ENCODE measurements at places on chromosomes 4 and X. TPM values are rescaled to one million over a fixed set of nuclear protein-coding genes. Genes with fewer than 3 reads are reported as not detected.

Gene IL15
- 5.9 TPM for total RNA-seq

Gene TCEAL1
- 10.9 TPM for total RNA-seq

Gene MGAT4D
- total RNA-seq = not detected

GRCh38 chr4:139665690-139666529 lies at the start of gene MGST2:
TSS of gene MGST2 (plus strand) at chr4:139665819. CDS start at chr4:139666020, 201 bp downstream.
- peak; percentile 11 for DNase-seq
- no peaks in the 10 kb centered on the region for H3K27me3 ChIP-seq
- H3K27ac ChIP-seq = peak within 1 kb of the TSS; percentile 89
- H3K36me3 ChIP-seq = no peaks in the 10 kb centered on the region
- H3K4me1 ChIP-seq = peaks cover 37% of the 10 kb centered on the region

- DNase-seq = no peak
- H3K27ac ChIP-seq = no peak overlapping the region
- no peaks in the 10 kb centered on the region for H3K27me3 ChIP-seq
- H3K4me3 ChIP-seq = no peak overlapping the region
These were observed 42.9 kb downstream of the F8 start for GRCh38 chrX:154979629-154980028.

GRCh38 chr4:152815078-152815477 lies 35.3 kb downstream of the ARFIP1 start:
- no peaks in the 10 kb centered on the region for H3K27me3 ChIP-seq
- no peak overlapping the region for H3K4me3 ChIP-seq
- no peaks in the 10 kb centered on the region for H3K36me3 ChIP-seq
- no peak for DNase-seq
- H3K27ac ChIP-seq = no peak overlapping the region
- H3K4me1 ChIP-seq = no peaks in the 10 kb centered on the region

- H3K27me3 ChIP-seq = no peaks in the 10 kb centered on the region
- no peak overlapping the region for H3K4me3 ChIP-seq
- no peak overlapping the region for H3K27ac ChIP-seq
- H3K4me1 ChIP-seq = no peaks in the 10 kb centered on the region
- no peak for DNase-seq
- no peaks in the 10 kb centered on the region for H3K36me3 ChIP-seq
These were observed 182.5 kb upstream of the NPY2R start for GRCh38 chr4:155025762-155026457.

DNA sequence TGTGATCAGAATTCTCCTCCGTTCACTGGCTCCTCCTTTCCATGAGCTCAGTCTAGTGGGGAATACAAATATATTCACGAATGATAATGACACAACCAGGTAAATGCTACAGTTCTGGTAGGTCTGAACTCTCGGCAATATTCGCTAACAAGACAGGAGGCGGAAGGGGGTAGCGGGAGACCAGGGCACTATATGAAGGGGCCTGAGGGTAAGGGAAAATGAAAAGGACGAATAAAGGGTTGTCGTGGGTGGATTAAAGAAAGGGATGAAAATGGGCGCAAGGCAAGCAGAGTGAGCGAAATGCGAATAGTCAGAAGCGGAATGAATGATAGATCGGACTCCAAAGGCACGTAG lies 743 bp downstream of the NKAP start:
- H3K4me3 ChIP-seq = peak overlapping the region; percentile 80
- no peak for DNase-seq
- H3K36me3 ChIP-seq = peaks cover 4% of the 10 kb centered on the region
- peaks cover 8% of the 10 kb centered on the region for H3K4me1 ChIP-seq
- H3K27me3 ChIP-seq = no peaks in the 10 kb centered on the region

GRCh38 chr4:41512136-41512535 lies 25.8 kb upstream of the LIMCH1 start:
- H3K4me1 ChIP-seq = no peaks in the 10 kb centered on the region
- DNase-seq = no peak
- H3K27ac ChIP-seq = no peak overlapping the region
- H3K36me3 ChIP-seq = no peaks in the 10 kb centered on the region
- no peak overlapping the region for H3K4me3 ChIP-seq

GRCh38 chr4:94345969-94346368 lies 3.3 kb upstream of the HPGDS start:
- H3K27ac ChIP-seq = no peak overlapping the region
- no peak overlapping the region for H3K4me3 ChIP-seq
- no peaks in the 10 kb centered on the region for H3K27me3 ChIP-seq
- H3K36me3 ChIP-seq = no peaks in the 10 kb centered on the region

GRCh38 chrX:8721536-8721935 lies 10.4 kb downstream of the ANOS1 start:
- no peaks in the 10 kb centered on the region for H3K27me3 ChIP-seq
- peaks cover 6% of the 10 kb centered on the region for H3K4me1 ChIP-seq
- no peak for DNase-seq
- H3K4me3 ChIP-seq = no peak overlapping the region

DNA sequence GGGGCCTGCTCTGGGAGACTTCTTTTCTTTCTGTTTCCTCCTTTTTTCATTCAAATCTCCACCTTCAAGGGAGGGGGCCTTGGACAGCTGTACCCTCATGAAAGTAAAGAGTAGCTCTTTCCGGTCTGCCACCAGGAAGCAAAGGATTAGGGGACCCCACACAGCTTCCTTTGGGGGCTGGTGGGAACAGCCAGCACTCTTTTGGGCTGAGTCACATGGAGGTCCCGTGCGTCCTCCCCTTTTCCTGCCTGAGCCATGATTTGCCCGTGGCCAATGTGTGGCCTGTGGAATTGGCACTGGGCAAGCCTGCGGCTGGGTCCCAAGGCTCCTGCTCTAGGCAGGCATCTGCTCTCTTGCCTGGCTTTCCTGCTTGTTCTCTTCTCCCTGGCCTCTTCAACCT lies 65.5 kb downstream of the FHDC1 start:
- no peaks in the 10 kb centered on the region for H3K36me3 ChIP-seq
- DNase-seq = no peak
- H3K4me3 ChIP-seq = no peak overlapping the region
- H3K4me1 ChIP-seq = peaks cover 51% of the 10 kb centered on the region
- H3K27ac ChIP-seq = no peak overlapping the region

DNA sequence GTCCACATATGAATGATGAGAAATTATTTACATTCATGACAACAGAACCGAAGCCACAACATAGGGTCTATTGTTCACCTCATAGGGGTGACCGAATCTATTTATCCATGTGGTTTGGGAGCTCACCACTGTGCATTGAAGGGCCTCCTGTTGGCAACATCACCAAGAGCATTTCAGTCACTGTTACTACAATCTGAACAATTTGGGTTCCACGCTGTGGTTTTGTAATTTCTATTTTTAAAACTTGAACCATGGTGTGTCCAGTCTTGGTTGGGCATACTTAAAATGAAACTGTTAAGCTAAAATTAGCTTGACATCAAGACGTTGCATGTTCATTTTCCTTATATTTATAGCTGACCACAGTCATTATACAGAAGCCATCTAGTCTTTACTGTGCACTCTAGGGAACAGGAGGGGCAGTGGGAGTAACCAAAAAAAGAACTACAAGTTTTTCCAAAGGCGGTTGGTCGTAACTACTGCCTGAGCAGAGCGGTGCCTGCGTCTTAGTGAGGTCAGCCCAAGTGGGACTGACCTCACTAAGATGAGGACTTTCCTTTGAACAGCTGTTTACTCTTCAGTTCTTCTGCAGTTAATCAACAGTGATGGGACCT lies 192.1 kb downstream of the SPRY1 start:
- H3K36me3 ChIP-seq = no peaks in the 10 kb centered on the region
- H3K4me3 ChIP-seq = no peak overlapping the region
- DNase-seq = no peak
- no peaks in the 10 kb centered on the region for H3K27me3 ChIP-seq
- H3K27ac ChIP-seq = peak overlapping the region; percentile 46
- H3K4me1 ChIP-seq = no peaks in the 10 kb centered on the region
